NCI-H446 (cell line): ENCODE measurements at places on chromosomes 12 and 14.

GRCh38 chr12:84601483-84601882 lies 311.1 kb downstream of the SLC6A15 start:
- DNase-seq, result no peak

DNA sequence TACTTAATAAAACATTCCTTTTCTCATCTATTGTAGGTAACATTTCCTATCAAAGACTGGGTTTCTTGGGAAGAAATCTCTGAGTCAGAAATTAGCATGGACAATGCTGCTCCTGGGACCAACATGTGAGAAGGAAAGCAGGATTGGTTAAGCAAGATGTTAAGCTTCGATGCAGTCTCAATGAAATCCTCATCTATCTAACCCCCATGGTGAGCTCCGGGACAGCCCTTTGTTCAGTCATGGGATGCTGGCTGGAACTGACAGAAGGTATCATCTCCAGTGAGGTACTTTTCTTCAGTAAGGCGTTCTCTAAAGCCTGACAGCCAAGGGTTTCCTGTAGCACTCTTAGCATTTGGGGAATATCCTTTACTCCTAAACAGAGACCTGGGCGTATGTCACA lies 82.8 kb upstream of the SINHCAF start:
- no peak for DNase-seq

- DNase-seq, result no peak
Measured at GRCh38 chr12:109558374-109559199, 14.7 kb downstream of the MMAB start.

DNA sequence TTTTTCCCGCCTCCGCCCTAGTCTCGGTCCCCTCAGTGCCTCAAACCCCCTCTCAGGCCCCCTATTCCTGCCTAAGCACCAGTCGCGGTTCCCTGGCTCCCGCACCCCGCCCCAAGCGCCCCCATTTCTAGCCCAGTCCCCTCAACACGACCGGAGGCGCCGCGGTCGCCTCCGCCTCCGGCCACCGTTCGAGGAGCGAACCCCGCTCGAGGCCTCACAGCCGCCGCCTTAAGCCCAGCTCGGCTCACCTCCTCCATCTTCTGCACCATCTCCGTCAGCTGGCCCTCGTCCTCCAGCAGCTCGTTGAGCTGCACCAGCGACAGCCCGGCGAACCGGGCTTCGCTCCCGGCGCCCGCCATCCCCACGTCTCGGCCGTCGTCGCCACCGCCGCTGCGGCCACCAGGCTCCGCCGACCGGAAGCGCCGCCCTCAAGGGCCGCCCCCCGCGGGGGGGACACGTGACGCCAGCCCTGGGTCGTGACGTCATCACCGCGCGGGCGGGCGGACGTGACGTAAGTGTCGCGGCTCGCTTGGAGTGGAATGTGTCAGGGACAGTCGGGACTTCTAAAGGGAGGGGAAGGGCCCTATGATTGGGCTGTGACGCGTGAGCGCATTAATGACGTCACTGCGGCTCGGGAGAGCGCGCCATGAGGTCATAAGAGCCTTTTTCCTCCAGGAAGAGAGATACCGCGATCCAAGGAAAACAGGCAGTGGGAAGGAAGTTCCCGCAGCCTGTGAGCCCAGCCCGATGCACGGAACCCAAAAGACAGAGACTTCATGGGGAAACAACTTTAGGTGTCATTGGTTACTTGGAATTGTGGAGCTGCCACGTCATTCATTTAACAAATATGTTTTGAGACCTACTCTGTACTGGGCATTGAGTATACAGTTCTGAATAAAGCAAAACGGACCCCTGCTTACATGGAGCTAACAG lies at the start of gene VPS37B:
Gene VPS37B, minus strand, starts transcription at position 421 of the 933 bp plus-strand sequence. Its CDS starts 62 bp downstream, at position 359.
- DNase-seq, result peak; percentile 83

- no peak for DNase-seq
Measured at GRCh38 chr12:26817183-26817591, 15.8 kb downstream of the ITPR2 start.

DNA sequence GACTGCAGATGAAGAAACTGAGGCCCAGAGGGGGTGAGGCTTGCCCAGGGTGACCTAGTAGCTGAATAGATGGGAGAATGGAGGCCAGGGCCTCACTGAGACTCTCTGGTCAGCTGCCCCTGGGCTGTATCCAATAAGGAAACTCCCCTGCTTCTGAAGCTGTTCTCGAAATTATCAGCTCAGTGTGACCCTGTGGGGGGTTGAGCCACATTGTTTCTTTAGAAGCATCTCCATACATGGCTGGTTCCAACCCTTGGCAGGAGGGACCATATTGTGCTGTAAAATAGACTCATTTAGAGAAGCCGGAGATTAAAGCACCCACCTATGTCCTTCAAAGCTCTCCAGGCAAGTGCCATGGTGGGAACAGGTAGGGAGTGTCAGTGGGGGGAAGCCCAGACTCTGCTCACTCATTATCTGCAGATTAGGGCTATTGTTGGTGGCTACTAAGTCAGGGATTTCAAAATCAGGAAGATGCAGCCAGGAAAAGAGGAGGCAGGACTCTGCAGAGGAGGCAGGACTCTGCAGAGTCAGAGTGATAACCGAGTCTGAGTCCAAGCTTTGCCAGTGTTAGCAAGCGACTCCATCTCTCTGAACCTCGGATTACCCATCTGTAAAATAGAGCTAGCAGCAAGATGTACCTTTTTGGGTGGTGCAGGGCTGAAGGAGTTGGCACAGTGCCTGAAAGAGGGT lies 3.5 kb downstream of the SERPINA5 start:
- no peak for DNase-seq

DNA sequence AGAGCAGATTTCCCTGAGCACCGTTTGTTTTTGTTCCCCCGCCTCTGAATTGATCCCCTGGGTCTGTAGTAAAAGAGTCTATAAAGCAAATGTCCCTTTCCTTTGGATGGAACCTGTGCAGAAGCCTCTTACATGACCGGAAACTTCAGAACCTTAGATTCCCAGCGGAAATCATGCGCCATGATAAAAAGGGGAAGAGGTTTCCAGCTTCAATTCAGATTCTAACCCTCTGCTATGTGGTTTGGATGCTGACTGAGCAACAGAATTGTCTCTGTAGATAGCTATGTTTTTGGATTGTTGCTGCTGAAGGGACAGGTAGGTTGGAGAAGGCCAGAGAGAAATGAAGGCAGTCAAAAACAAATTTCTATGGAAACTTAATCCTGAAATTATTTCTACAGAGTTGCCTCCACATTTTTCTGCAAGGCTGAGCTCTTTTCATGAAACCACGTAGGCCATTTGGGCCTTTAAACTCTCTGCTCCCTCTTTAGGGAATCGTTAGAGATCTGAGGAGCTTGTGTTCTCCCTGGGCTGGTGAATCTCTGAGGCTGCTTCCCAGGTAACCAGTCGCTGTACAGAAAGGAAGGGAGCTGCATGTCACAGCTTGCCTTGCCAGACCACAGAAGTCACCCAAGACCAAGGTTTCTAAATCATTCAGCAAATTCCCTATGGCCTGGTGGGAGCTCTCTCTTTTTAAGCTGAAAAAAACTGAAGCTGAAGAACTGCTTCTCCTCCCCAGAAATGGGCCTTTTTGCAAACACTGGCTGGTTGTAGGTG lies 28.7 kb upstream of the OR10P1 start:
- DNase-seq, result no peak

- no peak for DNase-seq
Measured at GRCh38 chr12:46134852-46135251, 134.0 kb downstream of the SLC38A1 start.

- no peak for DNase-seq
Measured at GRCh38 chr14:93939304-93940229, 12.4 kb downstream of the FAM181A start.
